CD4-positive, alpha-beta T cell treated with Interferon gamma for 1 hour (primary cell): ENCODE measurements at places on chromosomes 16 and 17.
A peak's percentile ranks its signal among the peaks of the same experiment; 100 is the strongest.

DNA sequence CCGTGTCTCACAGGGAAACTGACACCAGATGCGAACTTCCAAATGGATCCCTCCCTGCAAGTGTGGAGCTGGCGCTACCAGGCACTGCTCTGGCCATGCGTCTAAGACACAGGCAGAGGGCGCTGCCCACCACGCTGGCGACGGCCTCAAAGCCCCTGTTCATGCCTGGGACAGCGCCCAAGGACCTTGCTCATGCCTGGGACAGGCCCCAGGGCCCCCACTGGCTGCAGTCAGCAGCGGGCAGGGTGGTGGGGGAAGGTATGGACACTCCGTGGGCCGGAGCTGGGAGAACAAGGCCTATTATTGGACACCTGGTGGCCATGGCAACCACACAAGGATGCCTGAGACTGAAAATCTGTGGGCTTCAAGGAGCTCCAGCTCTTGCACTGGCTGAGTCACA is 8.8 kb downstream of the ZG16B start:
- DNase-seq = peak; percentile 59

- DNase-seq = no peak
Measured at GRCh38 chr17:39455919-39456318, 4.9 kb upstream of the MED1 start.

DNA sequence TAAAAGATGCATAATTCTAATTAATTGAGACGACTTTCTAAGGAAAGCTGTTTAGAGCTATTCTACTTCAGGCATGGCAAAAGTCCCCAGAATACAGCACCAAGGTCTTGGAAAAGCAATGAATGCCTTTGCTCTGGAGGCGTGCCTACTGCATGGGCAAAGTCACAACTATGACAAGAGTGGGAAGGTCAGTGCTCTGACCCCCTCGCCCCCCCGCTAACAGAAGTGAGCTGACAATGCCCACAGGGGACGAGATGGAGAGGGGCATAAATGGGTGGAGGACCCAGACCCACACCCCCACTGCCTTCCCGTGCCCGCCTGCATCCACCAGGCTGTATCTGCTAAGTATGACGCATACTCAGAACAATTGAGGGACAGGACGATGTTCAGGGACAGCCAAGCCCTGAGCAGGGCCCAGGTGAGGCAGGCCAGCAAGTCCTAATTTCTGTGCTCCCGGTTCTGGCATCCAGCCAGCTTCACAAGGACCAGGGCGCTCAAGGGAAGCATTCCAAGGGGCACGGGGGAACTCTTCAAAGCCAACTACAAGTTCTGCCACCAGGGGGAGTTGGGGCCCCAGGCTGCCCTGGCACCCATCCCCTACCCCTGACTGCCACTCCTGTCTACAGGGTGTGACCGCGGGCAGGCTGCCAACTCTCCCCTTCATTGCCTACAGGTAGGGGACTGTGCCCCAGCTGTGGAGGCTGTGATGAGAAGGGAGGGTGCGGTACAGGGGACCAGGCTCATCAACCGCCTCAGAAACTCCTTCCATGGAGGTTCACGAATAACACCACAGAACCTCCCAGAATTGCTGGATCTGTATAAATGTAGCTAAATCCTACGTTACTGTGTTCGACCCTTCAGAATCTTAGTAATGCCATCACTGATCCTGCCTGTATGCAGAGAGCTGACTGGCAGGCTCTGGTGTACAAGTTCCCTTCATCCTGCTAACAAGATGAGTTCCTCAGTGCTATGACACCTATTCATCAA is 20.8 kb downstream of the NPRL3 start:
- peak; percentile 66 for DNase-seq

DNA sequence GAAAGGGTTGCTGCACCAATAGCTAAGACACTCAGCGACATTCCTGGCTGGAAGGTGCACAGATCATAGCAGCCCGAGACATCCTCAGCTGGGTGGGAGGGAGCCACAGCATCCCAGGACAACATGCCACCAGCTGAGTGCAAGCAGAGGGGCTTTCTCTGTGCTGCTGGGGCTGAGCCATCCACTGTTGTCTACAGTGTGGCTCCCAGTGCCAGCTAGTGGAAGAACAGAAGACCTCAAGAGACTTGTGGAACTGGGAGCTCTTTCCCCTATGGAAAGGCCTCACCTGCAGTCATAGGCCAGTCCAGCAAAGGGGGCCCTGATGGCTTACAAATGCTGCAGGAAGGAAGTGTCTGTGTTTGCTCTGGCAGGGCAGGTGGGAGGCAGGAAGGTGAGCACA is 131.0 kb downstream of the C16orf78 start:
- no peak for DNase-seq

DNA sequence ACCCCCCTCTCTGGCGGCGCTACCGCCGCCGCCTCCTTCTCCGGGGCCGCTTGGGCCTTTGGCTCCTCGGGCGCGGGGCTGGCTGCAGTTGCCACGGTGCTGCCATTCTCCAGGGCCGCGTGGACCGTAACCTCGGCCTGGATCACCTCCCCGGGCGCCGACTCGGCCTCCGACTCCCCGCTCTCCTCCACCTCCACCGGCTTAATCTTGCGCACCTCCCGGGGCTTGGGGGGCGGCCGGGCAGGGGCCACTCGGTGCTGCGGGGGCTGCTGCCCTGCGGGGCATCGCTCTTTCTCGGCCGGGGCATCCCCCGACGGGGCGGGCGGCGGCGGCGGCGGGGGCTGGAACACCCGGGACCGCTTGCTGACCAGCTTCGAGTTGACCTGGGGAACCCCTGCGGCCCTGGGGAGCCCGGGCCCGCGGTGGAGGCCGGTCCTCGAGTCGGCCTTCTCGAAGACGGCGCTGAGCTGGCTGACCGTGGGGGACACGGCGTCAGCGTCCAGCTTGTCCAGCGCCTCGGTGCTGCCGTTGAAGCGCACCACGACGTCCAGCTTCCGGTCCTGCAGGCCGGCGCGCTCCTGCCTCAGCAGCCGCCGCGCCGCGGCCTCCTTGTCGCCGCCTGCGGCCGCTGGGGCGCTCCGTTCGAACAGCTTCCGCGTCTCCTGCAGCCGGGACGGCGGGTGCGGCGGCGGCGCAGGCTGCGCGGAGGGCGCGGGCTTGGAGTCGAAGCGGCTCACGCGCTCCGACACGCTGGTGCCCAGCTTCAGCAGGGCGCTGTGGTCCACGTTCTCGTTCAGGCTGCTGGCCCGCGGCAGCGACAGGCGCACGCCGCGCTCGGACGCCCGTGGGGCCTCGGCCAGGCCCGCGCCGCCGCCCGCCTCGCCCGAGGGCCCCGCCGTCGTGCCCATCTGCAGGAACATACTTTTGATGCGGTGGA is 792 bp downstream of the PPP1R9B start:
- DNase-seq = peak; percentile 40

DNA sequence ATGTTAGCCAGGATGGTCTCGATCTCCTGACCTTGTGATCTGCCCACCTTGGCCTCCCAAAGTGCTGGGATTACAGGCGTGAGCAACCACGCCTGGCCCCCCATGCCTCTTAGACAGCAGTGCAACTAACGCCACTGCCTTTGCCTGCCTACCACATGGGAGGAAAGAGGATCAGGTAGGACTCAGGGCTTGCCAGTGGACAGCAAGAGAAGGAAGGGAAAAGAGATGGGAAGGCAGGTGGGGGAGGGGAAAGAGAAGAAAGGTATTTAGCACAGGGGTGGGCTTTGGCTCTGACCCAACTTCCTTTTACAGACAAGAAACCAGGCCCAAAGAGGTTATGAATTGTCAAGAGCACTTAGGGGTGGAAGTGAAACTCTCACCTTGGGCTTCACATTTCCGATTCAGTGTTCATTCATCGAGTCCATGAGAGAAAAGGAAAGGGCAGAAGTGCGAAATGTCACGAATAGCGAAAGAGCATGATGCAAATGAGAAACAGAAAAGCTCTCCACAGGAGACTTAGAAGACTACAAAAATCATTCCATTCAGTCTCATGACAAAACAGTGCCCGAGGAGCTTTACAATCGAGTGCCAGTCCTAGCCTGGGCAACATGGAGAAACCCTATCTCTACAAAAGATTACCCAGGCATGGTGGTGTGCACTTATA is 36.4 kb downstream of the CDK5R1 start:
- no peak for DNase-seq

- peak; percentile 6 for DNase-seq
Measured at GRCh38 chr16:8958344-8959167, 5.2 kb downstream of the USP7 start.

DNA sequence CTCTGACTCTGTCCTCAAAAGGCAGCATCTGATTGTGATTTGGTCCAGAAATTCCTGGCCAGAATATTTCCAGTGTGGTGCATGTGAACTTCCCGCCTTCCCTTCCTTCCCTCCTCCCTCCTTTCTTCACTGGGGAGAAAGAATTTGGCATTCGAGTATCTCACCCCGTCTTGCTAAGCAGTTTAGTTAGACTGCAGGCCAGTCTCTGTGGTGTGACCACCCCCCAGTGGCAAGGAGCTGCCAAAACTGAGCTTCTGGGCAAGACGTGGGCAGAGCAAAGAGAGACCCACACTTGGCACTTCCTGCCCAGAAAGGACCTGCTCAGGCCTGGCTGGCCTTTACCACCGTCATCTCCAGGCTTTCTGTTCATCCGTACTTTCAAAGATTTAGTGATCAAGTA is 36.4 kb downstream of the SNX20 start:
- DNase-seq = peak; percentile 38

- DNase-seq = peak; percentile 11
Measured at GRCh38 chr17:9905902-9906301, 831 bp upstream of the RCVRN start.

DNA sequence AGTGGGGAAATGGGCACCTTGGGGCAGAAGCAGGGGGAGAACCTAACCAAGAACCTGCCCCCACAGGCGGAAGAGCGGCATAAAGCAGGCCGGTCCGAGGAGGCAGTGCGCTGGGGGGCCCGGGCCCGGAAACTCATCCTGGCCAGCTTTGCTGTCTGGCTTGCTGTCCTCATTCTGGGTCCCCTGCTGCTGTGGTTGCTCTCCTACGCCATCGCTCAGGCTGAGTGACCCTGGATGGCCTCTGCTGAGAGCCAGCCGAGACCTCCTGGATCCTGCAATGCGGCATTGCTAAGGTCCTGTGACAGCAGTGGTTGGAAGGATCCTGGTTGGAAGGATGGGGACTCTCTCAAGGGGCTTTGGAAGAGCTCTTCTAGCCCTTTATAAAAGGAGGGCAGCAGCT is 4.5 kb upstream of the PHKG2 start:
- no peak for DNase-seq

GRCh38 chr17:14033166-14033565 is 36.1 kb upstream of the COX10 start:
- no peak for DNase-seq

GRCh38 chr16:31703526-31704128 is 170.0 kb upstream of the ZNF267 start:
- no peak for DNase-seq

GRCh38 chr17:50890675-50891516 is 24.7 kb upstream of the TOB1 start:
- no peak for DNase-seq
